ENCODE measurements at places on chromosomes 2 and 18. TPM values are rescaled to one million over a fixed set of nuclear protein-coding genes. Genes with fewer than 3 reads are reported as not detected.

The DLX2 gene
- total RNA-seq = 17.4 TPM

The C1D gene
- total RNA-seq = 21.1 TPM

The TCF23 gene
- total RNA-seq = not detected

The C2orf80 gene
- total RNA-seq = not detected

The MALT1 gene
- total RNA-seq = 28.8 TPM

The CNGA3 gene
- total RNA-seq = not detected

The POLR1B gene
- 21.0 TPM for total RNA-seq

The UGT1A10 gene
- not detected for total RNA-seq

The AQP12A gene
- total RNA-seq = not detected

The PCARE gene
- total RNA-seq = not detected

The CD8B2 gene
- not detected for total RNA-seq

The NPPC gene
- not detected for total RNA-seq

The POTEC gene
- total RNA-seq = not detected

The RAX gene
- total RNA-seq = not detected

The LOXL3 gene
- total RNA-seq = 58.1 TPM

The HOXD3 gene
- total RNA-seq = not detected
